ENCODE measurements at places on chromosomes 6 and 20. TPM values are rescaled to one million over a fixed set of nuclear protein-coding genes. Genes with fewer than 3 reads are reported as not detected.

- no peak for DNase-seq
These were observed 196.2 kb downstream of the BTBD9 start for GRCh38 chr6:38443352-38444144.

The TRIM10 gene
- total RNA-seq: not detected

DNA sequence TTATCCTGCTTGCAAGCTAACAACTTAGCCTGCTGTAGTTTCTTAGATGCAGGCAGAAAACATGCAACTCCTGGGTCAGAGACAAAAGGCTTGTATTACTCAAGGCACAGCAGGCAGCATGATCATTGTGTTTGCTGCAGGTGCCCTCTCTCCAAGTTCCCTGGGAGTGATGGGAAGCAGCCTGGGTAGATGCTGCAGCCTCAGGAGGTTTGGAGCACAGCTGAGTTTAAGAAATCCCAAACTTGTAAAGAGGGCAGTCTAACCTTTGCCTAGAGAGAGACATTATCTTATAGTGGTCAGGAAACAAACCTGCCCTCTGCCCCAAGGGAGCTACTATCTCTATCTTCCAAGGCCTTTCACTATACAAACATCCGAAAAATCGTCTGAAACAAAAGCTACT lies 61.1 kb downstream of the PFDN4 start:
- DNase-seq: no peak

GRCh38 chr6:161261325-161261724 lies 12.5 kb downstream of the AGPAT4 start:
- no peak for DNase-seq

DNA sequence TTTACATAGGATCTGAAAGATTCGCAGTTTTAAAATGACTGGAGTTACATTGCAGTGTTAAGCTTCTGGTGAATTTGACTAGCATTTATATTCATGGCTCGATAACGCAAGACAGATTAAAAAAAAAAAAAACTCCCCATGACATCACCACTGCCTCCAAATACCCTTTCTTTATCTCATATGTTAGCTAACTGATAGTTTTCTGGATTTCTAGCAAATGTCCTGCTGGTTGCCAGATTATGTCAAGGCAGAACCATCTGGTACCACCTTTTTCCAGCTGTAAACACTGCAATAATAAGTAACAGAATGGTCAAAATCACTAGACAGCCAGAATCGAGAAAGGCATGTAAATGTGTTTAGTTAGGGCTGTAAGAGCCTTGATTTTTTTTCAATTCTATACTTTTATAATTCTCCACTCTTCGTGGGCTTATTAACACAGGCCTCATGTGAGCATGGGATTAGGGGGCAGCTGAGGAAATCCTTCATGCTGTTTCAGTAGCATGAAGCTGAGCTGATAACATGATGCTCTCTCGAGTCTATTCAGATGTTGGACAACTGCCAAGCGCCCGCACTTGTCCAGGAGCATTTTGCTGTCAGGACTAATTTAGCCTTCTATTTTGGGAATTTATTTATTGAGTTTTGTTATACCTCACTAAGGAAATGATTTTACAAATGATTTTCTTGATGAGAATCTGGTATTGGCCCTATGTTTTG lies 166.0 kb upstream of the SCGN start:
- no peak for DNase-seq

- DNase-seq: peak; percentile 32
These were observed 2.2 kb upstream of the BFSP1 start for GRCh38 chr20:17533396-17533795.

The ACTL10 gene
- 1.1 TPM for total RNA-seq

- DNase-seq: no peak
These were observed 6.6 kb upstream of the ARFGAP1 start for GRCh38 chr20:63265891-63266515.

DNA sequence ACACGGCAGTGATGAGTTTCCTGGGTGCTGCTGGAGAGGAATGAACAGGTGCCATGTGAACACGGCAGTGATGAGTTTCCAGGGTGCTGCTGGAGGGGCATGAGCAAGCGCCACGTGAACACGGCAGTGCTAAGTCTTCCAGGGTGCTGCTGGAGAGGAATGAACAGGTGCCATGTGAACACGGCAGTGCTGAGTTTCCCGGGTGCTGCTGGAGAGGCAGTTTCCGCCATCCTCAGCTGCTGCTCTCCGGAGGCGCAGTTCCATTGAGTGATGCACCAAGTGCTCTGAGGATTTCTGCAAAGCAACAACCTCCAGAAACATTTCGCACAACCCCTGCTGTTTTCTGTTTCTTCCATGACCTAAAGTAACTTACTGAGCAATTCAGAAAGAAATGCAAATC lies 155.4 kb downstream of the SMOC2 start:
- DNase-seq: no peak

- DNase-seq: peak; percentile 90
These were observed 53.1 kb upstream of the FAM83D start for GRCh38 chr20:38873050-38873581.

GRCh38 chr6:36075656-36076055 lies 48.0 kb downstream of the MAPK14 start:
- DNase-seq: no peak

The IFNGR1 gene
- total RNA-seq: 100 TPM

- DNase-seq: no peak
These were observed 38.2 kb downstream of the ZNF341 start for GRCh38 chr20:33770005-33770404.

The CRYBG1 gene
- total RNA-seq: 17.5 TPM

- peak; percentile 62 for DNase-seq
These were observed 13.9 kb downstream of the TNFAIP3 start for GRCh38 chr6:137880746-137881521.

GRCh38 chr6:54058236-54058635 lies 53.0 kb upstream of the MLIP start:
- no peak for DNase-seq

The APOBEC2 gene
- total RNA-seq: not detected

The HCRTR2 gene
- total RNA-seq: not detected

DNA sequence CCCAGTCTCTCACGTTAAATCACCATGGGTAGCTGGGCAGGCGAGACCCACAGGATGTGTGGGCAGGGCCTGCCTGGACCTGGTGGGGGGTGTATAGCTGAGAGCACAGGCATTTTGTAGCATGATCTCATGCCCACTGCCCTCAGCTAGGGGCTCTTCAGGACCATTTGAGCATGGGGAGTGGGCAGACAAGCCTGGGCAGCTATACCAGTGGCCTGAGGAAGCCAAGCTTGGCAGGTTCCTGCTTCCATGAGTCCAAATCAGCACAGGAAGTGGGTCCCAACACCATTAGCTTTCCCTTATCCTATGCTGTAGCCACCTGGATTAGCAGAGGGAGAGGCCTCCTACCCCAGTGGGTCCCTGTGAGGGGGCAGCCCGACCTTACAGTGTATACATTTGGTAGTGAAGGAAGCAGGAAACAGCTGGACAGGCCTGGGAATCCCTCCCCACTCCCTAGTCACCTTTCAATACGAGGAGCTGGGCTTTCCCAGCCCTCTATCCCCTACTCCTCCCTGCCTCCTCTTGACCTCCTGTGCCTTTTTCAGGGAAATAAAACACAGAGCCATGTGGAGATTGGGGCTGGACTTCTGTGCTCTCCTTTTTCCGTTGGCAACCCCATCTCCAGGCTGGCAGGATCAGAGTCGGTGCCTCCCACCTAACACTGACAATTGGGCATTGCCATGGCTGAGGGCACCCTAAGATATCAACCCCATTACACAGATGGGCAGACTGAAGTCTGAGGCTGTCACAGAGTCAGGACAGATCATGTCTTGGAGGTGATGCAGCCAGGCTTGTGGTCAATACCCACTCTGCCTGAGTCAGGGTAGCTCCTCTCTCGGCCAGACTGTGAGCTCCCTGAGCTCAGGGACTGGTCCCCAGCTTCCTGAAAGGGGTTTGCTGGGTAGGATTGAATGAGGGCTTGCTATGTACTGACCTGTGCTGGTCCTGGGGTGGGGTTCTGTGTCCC lies 59.8 kb downstream of the MRPL14 start:
- no peak for DNase-seq

GRCh38 chr20:58173930-58174707 lies 54.3 kb downstream of the ANKRD60 start:
- DNase-seq: no peak

GRCh38 chr6:116218172-116218633 lies 35.7 kb downstream of the TSPYL4 start:
- peak; percentile 20 for DNase-seq

DNA sequence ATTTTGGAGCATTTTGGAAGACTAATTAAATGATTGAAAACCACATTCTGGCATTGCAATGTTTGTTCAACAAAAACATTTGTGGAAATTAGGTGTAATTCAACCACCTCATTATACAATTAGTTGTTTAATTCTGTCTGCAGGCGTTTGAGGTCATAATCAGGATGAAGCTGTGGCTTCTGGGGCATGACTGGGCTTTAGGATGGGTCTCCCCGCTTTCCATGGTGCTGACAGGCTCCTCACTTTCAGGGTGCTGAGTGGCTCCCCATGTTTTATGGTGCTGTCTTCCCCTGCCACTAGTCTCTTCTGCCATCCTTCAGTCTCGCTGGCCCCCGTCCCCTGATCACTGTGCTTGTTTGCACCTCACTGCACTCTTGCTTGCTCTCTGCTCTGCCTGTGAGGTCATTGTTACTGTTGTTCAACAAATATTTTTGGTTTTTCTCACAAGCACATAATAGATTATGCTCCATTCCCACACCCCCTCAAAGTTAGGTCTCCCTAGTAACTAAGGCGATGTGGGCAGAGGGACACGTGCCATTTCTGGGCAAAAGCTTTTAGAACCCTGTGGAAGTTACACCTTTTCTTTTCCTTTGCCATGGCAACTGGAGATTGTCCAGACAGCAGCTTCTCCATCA lies 25.4 kb upstream of the ZNF831 start:
- DNase-seq: no peak

The GTF3C6 gene
- total RNA-seq: 28.2 TPM

GRCh38 chr6:110322151-110322873 lies 35.8 kb downstream of the METTL24 start:
- DNase-seq: no peak

Data from natural killer cell (primary cell).